GDM1 (cell line): ENCODE measurements at places on chromosomes 6 and 20.

GRCh38 chr6:116352515-116353471, 18.0 kb upstream of the DSE start:
- DNase-seq = no peak

DNA sequence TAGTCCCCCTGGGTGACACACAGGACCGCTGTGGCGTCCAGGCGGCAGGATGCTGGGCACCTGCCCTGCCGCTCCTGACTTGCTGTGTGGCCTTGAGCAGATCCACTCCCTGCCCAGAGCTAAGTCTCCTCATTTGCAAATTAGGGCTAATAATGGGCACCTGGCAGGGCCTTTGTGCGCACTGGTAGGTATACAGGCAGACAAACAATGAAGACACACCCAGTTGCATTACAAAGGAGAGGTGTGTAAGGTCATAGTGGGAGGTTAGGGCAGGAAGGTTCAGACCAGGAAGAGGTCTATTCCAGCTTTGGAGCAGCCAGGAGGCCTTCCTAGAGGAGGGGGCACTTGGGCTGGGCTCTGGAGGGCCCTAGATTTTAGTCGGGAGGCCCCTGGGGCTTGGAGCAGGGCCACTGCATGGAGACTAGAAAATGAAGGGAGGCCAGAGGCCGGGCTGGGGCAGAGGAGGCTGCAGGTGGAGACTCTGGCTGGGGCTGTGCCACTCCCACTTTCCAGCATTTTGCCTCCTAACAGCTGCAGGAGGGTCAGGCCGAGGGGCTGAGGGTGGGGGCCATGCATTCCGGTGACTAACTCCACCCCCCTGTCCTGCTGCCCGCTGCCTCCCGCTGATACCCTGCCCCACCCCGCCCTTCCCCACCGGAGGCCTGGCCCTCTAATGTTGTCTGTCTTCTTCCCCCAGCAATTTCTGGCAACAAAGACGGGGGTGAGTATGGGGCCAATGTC, 28.5 kb downstream of the MYH7B start:
- no peak for DNase-seq

- no peak for DNase-seq
Measured at GRCh38 chr6:170344631-170345576, 38.3 kb downstream of the FAM120B start.

DNA sequence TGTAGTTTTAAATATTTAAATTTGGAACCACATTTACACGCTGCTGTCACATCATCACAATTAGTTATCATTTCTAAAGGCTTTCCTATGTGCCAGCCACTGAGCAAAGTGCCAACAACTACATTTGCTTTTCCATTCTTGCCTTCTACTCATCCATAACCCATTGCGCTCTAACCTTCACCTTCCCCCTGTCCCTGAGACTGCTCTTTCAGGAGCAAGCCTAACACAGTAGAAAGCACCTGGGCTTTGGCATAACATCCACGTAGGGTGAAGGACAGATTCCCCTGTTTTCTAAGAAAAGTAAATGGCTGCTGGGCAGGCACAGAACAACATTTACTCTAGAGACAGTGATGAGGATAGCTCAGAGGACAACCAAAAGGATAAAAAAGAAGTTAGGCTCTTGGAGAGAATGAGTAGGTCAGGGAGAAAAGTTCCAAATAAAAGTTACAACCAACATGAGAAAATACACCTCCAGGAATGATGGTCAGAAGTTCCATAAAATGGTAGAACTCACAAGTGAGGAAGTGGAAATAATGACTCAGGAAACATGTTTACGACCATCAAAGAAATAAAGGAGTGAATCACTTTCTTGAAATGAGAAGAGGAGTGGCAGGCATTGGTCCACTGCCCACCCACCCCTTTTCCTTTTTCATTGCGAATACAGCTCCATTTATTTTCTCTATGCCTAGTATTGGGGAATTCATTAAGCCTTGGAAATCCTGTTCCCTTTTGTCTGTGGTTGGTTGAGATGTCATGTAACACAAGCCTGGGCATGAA, 77.2 kb downstream of the PFDN4 start:
- DNase-seq = no peak

DNA sequence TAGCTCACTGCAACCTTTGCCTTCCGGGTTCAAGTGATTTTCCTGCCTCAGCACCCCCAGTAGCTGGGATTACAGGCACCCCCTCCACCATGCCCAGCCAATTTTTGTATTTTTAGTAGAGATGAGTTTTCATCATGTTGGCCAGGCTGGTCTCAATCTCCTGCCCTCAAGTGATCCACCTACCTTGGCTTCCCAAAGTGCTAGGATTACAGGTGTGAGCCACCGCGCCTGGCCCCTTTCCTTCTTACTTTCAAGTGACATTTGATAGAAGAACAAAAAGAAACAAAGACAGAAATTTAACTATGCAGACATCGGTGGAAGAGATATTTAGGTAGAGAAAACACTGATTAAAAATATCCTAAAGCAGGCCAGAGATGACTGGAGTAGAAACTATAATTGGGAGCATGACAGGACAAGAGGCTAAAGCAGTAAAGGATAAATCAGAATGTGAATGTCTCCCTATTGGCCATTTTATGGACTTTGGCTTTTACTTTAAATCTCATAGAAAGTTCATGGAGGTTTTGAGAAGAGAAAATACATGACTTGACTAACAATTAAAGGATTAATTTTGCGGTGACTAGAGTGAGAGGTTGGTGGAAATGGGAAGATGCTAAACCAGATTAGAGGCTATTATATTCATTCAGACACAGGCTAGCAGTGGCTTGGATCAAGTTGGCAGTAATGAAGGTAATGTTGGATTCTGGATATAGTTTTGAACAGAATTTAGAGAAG, 2.2 kb upstream of the EYS start:
- no peak for DNase-seq

- DNase-seq = no peak
Measured at GRCh38 chr20:17859616-17860232, 108.9 kb downstream of the SNX5 start.

DNA sequence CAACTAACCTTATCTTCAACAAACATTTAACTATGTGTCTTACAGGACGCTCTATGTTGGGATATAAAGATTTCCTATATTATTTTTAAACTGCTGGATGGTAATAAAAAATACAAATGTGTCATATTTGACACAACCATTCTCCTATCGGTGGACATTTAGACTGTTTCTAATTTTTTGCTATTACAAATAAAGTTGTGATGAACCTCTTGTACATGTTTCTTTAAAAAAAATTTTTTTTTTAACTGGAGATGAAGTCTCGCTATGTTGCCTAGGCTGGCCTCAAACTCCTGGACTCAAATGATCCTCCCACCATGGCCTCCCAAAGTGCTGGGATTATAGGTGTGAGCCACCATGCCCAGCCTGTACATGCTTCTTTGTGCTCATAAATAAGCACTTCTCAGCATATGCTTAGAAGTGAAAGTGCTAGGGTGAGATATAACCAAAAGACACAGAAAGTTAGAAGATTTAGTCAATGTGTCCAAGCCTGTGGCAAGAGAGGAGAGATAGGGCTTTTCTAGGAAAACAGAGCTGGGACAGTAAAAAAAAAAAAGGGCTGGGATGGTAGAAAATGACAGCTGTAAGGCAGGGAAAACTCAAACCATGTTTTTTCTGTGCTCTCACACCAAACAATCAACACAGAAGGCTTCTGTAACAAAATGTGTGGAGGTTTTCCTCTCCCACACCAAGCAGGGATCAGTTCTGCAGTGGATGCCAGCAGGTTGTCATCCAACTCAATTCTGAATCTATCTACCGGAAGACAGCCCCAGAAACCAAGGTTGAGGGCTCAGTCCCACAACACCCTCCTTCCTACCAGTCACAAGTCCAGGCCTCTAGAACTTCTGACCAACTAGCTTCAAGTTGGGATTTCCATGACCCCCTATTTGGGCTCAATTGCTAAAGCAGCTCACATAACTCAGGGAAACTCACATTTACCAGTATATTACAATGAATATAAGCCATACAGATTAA, 70.0 kb upstream of the SMIM29 start:
- DNase-seq = no peak

DNA sequence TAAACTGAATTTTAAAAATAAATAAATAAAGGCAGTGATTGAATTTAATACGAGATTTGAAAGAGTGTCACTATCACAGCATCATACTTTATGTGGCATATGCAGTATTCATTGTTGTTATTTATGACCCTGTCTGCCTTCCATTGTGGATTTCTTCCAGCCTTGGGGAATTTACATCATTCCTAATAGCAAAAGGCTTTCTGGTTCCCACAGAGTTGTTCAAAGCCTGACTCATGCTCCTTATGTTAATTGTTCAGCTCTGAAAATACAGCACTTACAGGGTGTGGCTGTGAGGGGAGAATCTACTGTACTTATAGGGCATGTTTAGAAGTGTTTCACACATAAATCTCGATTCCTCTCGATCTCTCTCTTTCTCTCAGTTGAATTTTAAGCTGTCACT, 54.4 kb downstream of the JAG1 start:
- DNase-seq = no peak

GRCh38 chr6:158939255-158940159, 60.5 kb downstream of the RSPH3 start:
- DNase-seq = no peak

GRCh38 chr6:96621983-96622382, 59.1 kb downstream of the FHL5 start:
- no peak for DNase-seq

GRCh38 chr20:38266426-38266825, 5.9 kb upstream of the KIAA1755 start:
- DNase-seq = no peak

DNA sequence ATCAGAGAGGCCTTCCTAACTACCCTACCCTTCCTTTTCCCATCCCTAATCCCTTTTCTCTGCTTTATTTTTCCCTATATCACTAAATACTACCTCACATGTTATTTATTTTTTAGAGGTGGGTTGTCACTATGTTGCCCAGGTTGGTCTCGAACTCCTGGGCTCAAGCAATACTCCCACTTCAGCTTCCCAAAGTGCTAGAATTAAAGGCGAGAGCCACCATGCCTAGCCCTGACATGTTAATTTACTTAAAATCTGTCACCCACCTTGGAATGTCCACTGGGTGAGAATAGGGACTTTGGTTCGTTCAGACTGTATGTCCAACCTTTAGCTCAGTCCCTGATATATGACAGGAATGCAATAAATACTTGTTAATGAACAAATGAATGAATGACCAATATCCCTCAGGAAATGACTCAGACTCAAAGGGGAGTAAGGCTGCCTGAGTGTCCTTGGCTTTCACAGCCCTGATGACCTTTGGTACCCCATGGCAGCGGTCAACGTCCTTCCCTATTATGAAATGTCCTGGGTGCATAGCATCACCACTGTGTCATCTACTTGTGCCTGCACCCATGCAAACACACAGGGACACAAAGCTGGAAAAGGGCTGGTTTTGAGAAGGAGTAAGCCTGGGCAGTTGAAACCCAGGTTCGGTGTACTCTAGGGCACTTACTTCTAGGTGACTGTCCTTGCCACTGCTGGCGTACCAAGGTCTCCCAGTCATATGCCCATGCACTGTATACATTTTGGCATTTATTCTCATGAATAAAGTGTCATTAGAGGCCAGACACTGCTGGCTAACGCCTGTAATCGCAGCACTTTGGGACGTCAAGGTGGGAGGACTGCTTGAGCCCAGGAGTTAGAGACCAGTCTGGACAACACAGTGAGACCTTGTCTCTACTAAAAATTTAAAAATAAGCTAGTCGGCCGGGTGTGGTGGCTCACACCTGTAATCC, 26.5 kb downstream of the BCL2L1 start:
- DNase-seq = no peak

GRCh38 chr6:16979677-16980370, 122.0 kb upstream of the STMND1 start:
- no peak for DNase-seq

DNA sequence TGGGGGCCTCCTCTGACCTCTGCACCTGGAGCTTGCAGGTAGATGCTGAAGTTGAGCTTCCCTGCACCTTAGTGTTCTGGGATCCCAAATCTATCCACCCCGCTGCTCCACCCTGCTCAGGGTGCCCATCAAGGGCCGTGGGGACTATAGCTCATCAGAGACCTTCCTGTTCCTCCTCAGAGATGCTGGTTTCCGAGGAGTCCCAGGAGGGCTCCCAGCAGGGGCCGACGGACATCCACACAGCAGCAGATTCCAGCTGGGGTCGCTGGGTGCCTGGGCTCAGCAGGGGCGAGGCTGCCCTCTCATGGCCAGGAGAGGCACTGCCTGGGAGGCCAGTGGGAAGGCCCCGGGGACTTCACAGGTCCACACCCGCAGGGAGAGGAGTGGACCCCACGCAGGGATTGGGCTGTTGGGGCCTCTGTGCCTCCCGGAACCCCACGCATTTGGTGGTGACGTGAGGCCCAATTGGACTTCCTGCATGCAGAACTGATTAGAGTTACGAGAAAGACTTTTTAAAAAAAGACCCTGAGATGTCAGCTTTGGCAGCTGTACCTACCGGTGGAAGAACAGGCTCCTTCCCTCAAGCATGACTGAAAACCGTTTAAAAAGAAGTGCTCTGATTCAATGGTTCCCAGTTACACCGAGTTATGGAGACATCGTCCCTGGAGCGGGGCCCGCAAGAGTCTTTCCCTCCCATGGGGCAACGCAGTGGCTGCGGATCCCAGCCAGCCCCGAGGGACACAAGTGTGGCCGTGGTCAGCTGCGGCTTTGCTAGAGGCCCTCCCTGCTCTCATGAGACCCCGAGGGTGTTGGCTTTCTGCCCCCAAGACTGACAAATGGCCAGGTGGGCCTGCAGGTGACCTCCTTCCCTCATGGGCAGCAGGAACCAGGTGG, 25.3 kb upstream of the SLCO4A1 start:
- DNase-seq = peak; percentile 82

DNA sequence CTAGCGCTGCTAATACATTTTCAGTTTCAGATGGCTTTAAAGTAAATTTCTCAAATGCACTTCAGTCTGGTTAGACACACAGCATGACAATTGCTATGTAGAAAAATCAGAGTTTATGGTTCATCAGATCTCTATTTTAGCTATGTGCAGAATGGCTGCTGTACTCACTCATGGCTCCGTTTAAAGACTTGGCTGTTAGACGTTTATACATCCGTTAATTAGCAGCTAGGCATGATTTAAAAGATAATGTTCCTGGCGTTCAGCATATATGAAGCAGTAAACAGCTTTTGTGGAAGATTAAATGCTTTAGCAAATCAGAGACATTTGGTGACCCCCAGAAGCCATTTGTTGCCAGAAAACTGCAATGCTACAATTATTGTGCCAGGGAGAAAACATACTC, 350.0 kb upstream of the MANEA start:
- DNase-seq = no peak

- DNase-seq = no peak
Measured at GRCh38 chr6:122751326-122751725, 28.2 kb upstream of the FABP7 start.

GRCh38 chr20:35240811-35241293, 14.4 kb downstream of the MMP24 start:
- no peak for DNase-seq

DNA sequence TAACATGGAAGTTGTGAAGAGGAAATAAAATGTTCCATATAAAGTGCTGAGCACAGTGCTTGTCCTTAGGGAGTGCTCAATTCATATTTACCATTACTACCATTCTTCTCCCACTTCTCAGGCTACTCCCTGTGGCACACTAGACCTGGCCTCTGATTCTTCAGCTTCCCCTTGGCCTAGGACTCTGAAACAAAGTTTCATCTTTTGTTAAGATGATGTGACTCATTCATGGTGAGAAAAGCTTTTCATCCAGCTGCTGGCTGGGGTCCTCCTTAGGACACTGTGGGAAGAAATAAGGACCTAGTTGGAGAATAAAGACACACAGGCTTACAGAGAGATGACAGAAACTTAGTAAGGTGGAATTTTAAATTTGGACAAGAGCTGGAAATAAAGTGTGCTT, 314.8 kb downstream of the CDC5L start:
- DNase-seq = no peak

GRCh38 chr6:46104209-46104608, 25.6 kb upstream of the ENPP4 start:
- no peak for DNase-seq

- DNase-seq = no peak
Measured at GRCh38 chr6:75932067-75932466, 140.4 kb downstream of the IMPG1 start.
